Pons (tissue), 1 donor: ENCODE measurements at places on chromosomes 1 and 21.
A peak's percentile ranks its signal among the peaks of the same experiment; 100 is the strongest.

GRCh38 chr1:11617314-11617713 is 36.9 kb downstream of the FBXO2 start:
- DNase-seq, result no peak

DNA sequence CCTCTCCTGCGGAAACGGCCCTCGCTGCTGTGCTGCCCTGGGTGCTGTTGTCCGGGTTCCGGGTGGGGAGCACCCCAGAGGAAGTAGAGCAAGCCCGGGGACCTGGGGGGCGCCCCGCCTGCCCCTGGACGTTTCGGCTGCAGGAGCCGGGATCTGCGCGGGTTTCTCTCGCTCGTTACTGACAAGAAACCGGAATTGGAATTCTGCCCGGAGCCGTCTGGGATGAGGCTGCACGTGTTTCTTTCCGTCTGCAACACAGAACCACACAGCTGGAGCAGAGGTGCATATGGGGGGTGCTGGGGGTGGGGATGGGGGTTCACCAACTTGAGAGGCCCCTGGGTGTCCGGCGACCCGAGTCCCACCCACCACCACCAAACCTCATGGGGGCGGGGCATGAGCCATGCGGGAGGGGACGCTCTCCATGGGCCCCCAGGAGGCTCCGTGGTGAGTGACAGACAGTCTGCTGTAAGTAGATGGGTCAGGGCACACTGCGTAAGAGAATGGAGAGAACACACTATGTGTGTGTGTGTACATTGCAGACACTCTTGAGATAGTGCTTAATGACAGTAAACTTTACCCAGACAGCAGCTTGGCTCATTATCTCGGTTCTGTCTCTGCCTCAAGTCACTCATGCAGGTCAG is 261.4 kb upstream of the C1orf174 start:
- no peak for DNase-seq

GRCh38 chr1:115227346-115228082 is 110.5 kb downstream of the NGF start:
- no peak for DNase-seq

DNA sequence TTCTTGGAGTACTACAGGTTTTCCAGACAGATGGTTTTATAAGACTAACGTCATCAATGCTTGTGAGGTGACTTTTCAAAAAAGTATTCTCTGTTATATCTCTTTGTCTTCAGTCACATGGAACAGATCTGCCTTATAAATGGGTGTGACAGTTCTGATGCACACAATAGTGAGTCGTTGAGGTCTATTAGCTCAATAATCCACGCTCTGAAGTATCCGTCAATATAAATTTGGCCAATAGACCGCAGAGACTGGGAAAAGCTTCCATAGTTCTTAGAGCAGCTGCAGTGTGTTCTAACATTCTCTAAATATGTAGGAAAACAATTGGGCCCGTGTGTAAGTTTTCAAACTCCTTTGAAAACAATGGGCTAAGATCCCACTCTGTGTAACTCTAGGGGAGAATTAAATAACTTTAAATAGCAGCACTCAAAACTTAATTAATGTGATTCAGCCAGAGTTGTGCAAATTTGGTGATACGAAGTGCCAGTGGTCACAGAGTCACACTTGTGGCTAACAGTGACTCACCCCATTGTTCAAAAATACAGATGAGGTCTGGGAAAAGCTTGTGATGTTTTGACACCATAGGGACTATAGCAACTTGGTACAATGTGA is 316.0 kb downstream of the LMO4 start:
- peak; percentile 76 for DNase-seq

- peak; percentile 4 for DNase-seq
Measured at GRCh38 chr1:90325168-90325567, 330.3 kb downstream of the ZNF326 start.

- peak; percentile 32 for DNase-seq
Measured at GRCh38 chr1:235270625-235271024, 57.4 kb downstream of the ARID4B start.

- DNase-seq, result no peak
Measured at GRCh38 chr1:31768939-31769704, 5.0 kb upstream of the ADGRB2 start.

GRCh38 chr1:174217787-174218574 is 58.7 kb downstream of the RABGAP1L start:
- peak; percentile 54 for DNase-seq

DNA sequence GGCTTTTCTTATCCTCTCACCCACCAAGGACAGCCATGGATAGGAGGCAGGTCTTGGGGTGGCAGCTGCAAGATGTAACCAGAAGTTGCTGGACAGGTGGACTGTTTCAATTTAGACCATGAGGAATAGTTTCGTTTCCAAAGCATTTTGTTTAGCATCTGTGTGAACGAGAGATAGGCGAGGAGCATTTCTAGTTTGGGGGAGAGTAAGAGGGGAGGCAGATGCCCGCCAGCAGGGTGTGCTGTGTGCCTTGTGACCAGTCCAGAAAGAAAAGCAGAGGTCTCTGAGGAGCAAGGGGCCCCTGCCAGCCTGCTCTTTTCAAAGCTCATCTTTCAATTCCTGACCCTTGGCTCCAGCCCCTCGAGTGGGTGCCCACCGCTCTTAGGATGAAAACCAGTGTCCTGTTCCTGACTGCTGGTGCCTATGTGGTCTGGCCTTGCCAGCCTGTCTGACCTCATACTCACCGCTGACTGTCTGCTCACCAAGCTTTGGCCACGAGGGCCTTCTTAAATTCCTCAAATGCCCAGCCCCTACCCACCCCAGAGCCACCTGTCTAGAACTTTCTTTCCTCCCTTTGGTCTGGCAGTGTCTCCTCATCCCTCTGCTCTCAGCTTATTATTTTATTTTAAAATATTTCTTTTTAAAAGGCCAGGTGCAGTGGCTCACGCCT is 8.5 kb downstream of the SERINC2 start:
- DNase-seq, result no peak

DNA sequence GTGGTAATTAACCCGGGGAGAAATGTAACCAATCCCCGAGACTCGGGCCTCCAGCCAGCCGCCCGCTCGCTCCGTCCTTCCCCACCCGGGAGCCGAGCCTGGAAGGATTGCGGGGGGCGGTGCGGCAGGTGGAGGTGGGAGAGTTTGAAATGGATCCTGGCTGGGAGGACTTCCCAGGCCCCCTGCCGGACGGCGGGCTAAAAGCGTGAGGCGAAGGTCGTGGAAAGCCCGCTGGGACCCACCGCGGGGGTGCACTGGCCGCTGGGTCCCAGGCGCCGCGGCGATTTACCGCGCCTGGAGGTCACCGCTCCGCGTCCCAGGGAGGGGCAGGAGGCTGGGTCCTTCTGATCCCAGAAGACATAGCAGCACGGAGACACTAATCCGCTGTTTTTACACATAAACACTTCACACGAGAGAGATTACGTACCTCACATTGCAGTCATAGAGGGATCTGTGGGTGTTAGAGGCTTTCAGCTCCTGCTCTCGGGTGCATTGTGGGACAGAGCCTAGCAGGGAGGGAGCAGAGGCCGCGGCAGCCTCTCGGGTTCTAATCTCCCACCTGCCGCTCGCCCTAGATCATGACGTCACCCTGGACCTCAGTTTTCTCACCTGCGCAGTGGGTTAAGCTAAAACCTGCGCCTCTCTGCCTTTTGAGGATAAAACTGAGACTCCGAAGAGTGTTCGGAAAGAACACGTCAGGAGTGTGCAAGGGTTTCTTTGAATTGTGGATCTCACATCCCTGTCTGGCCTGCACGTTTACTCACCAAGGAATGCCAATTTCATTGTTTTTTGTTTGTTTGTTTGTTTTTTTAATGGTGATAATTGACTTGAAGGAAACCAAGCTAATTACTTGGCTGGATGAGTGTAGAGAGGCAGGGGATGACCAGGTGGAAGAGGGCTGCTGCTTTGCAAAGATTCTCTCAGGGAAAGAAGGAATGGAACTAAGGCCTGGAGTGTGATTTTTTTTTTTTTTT is 17.1 kb upstream of the TMEM9 start:
- no peak for DNase-seq

- DNase-seq, result no peak
Measured at GRCh38 chr1:67584938-67585337, 100.1 kb upstream of the GADD45A start.

DNA sequence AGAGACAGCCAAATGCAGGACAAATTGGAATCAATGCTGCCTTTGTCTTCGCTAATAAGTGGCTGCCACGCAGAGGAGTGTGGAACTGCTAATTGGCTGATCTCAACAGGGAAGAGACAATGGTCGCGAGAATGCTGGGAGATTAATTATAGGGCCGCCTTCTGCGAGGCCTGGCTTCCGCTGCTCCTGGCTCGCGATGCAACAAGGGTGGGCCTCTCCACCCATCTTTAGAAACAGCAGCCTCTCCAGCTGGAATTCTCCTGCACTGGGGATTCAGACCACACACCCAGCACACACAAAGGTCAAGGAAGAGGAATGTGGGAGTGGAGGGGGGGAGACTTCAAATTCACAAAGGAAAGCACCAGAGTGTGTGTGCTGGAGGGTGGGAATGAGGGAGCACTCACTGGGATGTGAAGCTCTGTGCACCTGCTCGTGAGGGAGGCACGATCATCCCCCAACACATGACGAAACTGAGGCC is 200.7 kb upstream of the GRIK3 start:
- peak; percentile 90 for DNase-seq

DNA sequence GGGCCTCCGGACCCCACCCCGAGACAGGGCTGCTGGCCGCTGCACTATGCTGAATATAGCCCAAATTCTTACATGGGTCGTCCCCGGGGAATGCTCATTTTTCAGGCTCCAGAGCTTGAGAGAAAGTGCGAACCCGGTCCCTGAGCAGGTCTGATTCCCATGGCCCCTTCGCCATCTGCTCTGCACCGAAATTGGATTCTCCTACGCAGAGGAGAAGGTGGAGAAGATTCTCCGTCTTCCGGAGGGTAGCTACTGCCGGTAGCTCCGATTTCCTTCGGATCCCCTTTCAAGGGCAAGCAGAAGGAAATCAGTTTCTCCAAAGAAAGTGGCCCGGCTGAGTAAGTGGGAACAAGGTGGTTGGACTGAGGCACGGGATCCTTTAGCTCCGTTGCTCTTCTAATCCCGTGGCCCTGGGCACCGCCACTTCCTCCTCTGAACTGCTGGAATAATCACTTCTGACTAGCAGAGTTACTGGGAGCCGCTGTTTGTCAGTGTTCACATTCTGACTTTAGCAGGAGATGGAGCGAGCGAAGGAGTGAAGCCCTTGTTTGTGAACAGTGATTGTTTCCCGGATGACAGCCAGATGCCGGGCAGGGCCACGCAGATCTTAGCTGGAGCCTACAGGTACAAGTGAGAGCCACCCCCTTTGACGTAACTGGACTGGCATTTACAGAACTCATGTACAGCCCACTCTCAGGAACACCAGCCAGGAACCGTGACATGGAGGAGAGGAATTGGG is 1.1 kb upstream of the ZNF496 start:
- DNase-seq, result peak; percentile 47

- peak; percentile 98 for DNase-seq
Measured at GRCh38 chr1:66278260-66279021, 255.5 kb upstream of the SGIP1 start.

- DNase-seq, result no peak
Measured at GRCh38 chr1:51570063-51570710, 46.7 kb upstream of the OSBPL9 start.

- DNase-seq, result no peak
Measured at GRCh38 chr1:17539477-17540254, at the start of gene ARHGEF10L. Gene ARHGEF10L, plus strand, starts transcription at chr1:17539698. Its CDS starts 40,898 bp downstream, at chr1:17580596.

GRCh38 chr21:45632160-45632559 is 11.4 kb upstream of the PCBP3 start:
- no peak for DNase-seq

DNA sequence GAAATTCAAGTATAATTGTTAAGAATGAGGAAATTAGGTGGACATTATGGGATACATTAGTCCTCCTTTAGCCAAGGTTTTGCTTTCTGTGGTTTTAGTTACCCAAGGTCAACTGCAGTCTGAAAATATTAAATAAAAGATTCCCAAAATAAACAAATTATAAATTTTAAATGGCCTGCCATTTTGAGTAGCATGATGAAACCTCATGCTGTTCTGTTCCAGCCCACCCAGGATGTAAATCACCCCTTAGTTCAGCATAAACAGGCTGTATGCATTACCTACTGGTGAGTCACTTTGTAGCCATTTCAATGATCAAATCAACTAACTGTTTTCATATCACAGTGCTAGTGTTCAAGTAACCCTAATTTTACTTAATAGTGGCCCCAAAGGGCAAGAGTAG is 132.5 kb upstream of the LYPLAL1 start:
- DNase-seq, result no peak

DNA sequence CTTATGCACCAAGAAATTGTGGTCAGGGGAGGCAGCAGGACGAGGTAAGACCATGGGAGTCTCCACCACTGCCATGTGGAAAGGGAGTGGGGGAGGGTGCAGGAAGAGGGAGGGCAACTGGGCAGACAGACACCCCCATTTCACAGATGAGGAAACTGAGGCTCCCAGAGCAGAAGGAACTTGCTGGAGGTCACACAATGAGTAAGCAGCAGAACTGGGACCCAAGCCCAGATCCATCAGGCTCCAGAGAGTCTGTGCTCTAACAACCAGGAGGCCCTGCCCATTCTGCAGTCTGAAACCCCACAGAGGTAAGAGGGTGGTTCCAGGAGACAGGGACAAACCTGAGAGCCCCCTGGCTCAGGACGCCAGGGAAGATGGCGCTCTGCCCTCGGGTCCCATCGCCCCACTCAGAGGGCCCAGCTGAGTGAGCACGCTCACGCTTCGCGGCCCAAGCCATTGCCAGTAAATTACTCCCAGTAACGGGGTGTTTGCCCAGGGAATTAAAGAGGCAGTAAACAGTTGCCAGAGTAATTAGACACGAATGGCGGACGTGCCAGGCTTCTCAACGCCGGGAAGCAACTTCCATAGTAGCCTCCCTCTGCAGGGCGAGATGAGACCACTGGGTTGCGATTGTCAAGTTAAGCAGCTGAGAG is 59.2 kb downstream of the MATN1 start:
- no peak for DNase-seq

DNA sequence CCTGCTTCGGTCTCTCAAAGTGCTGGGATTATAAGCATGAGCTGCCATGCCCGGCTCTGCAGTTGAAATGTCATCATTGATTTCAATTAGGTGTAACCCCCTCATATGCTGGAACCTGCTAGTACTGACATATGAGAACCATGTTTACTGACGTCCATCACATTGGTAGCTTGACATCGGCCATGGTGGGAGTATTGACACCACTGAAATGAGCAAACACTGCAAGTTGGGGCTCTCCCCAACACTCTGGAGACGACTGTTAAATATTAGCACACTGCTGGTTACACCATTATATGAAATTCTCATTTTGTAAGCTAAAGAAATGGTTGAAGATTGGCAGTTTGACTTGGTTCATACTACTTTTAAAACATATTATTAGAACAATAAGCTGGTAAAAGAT is 63.7 kb downstream of the CNST start:
- no peak for DNase-seq

DNA sequence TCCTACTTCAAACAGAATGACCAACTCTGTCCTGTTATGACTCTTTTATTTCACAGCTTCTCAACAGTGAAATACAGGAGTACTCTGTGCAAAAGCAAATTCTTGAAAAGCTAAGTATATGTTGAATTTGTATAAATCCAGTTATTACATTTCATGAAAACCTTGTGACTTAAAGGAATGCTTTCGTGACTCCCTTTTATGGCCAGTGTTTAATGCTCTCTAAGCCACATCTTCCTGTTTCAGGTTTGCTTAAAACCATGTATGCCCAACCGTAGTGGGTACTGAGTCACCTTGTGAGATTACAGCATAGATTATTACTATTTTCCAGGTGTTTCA is 40.2 kb upstream of the KIF1B start:
- DNase-seq, result no peak
